ENCODE measurements at places on chromosomes 3 and 15. TPM values are rescaled to one million over a fixed set of nuclear protein-coding genes. Genes with fewer than 3 reads are reported as not detected.

Gene ENTPD3
- not detected for total RNA-seq

Gene CNTN6
- not detected for total RNA-seq

Gene CAPN3
- 1.2 TPM for total RNA-seq

Gene MEX3B
- 1.8 TPM for total RNA-seq

Gene ZNF385D
- total RNA-seq = not detected

Gene SLC2A2
- total RNA-seq = not detected

Gene MESP2
- total RNA-seq = 0.41 TPM

Gene PDZRN3
- total RNA-seq = not detected

Gene BCL2A1
- total RNA-seq = 104 TPM

Gene EPHA6
- not detected for total RNA-seq

Gene CHRNA7
- 0.25 TPM for total RNA-seq

Gene STRIT1
- total RNA-seq = not detected

Gene SI
- not detected for total RNA-seq

Gene FHIT
- total RNA-seq = 20.5 TPM

Gene DUOX1
- 0.37 TPM for total RNA-seq

Gene PGBD4
- 3.4 TPM for total RNA-seq

Measured in activated T-helper 2 cell treated with anti-CD3 and anti-CD28 coated beads, Interferon-gamma antibody, Interleukin-2, Interleukin-4, amounts not matched to agents 10 μg/mL and 5 μg/mL and 100 μg/mL, durations not matched to agents 14 hours and 24 hours and 36 hours (primary cell).